ENCODE measurements at places on chromosomes 12 and 14.

- DNase-seq, result peak; percentile 52
Measured at GRCh38 chr12:69570545-69571399, 14.5 kb upstream of the CCT2 start.

DNA sequence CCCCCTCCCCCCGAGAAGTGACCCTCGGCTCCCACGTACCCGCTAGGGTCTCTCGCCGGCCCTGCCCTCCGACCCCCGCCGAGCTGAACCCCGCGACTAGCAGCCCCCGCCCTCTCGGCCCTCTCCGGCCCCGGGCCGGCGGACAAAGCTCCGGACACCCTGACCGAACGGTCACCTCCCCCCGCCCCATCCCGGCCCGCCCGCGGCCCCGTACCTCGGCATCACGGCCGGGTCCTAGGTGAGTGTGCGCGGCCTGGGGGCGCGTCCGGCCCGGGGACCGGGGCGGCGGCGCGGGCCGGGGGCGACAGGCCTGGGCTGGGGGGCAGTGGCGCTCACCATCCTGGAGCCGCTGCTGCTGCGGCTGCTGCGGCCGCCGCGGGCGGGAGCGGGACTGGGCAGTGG, at the start of gene FIGNL2:
FIGNL2 (minus strand) TSS at position 393 of the 402 bp plus-strand sequence. CDS start 26,305 bp downstream, outside the sequence.
- no peak for DNase-seq

- DNase-seq, result peak; percentile 26
Measured at GRCh38 chr14:49621114-49621881, 699 bp downstream of the MGAT2 start.

DNA sequence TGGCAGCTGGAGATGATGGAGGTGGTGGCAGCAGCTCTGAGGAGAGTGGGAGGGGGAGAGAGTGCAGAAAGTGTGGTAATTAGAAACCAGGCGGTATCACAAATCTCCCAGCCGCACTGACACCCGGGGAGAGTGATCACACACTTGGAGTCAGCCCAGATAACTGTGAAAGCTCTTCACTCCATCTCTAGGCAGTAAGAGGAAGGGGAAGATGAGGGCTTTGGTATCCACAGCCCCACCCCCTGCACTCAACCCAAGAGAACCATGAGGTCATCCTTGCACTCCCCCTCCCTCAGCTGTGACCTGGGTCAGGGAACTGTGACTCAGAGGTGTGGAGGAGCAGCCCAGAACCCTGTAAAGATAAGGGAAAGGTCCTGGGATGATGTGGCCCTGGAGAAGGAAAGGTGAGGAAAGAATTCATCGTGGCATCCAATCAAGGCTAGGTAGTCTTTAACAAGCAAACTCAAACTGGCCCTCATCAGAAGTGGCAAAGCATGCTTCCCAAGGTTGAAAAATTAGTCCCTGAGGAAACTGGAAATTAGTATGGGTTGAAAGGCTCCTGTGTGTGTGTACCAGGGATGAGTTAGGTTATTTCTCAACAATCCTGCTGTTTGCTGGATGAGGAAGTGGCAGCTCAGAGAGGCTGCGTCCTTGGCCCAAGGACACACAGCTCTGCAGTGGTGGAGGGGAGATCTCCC, 111.0 kb upstream of the LHX5 start:
- DNase-seq, result peak; percentile 37

GRCh38 chr12:27866373-27867101, 86.5 kb upstream of the MANSC4 start:
- DNase-seq, result peak; percentile 76

GRCh38 chr14:71956920-71957563, 24.8 kb downstream of the RGS6 start:
- DNase-seq, result no peak

- no peak for DNase-seq
Measured at GRCh38 chr14:95163132-95163531, 5.8 kb upstream of the DICER1 start.

DNA sequence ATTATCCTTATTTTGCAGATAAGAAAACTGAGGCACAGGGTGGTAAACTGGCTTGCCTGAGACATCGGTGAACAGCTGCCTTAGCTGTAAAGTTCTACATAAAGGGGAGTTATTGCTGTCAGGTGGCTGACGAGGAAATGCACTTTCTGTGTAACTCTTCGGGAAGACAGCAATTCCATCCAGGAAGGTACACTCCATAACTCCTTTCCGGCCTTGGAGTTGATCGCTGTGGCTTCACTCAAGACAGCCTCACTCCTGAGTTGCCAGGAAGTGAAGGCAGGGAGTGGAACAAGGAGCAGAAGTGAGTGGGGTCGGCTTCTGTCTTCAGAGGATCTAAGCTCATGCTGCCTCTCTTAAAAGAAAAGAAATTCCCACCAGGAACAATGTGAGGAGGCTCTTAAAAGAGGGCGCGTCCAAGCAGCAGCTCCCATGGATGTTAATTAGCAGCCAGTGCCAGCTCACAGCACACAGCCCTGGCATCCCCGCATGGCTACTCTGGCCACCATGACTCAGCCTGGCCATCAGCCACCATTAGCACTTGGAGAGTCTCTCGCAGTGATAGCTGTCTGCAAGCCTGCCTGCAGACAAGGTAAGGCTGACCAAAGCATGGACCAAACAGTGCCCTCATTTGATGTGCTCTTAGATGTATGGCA, 60.3 kb downstream of the NUAK1 start:
- peak; percentile 96 for DNase-seq

DNA sequence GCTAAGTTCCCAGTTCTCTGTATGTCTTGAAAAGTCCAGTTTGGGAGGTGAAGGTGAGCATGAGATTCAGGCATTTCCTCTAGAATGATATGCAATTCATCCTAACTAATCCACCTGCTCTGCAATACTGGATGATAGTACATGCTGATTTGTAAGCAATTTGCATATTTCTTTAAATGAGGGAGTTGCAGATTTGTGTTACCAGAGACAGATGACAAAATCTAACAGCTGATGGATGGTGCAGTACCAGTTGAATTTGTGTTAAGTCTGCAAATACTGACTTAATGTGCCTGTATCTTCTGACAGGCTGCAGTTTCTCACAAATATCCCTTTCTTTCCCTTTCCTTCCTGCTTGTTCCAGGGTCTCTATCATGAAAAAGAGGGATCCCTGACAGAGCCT, 76.4 kb upstream of the MBIP start:
- DNase-seq, result no peak

DNA sequence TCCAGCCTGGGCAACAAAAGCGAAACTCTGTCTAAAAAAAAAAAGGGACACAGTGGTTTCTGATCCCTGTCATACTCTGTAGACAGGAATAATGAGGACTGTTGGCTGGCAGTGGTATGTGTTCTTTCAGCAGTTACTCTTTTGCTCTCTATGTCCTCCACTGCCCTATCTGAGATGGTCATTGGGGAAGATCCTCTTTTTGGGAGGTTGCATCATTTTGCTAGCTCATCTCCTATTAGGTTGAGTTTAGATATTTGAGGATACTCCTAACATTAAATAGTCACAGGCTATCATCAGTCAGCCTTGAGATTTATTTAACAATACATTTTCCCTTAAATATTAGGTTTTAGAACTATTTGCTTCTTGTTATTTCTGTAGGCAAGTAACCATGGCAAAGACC, 5.9 kb upstream of the CCDC91 start:
- no peak for DNase-seq

GRCh38 chr14:73176685-73177084, 40.4 kb downstream of the PSEN1 start:
- no peak for DNase-seq

- no peak for DNase-seq
Measured at GRCh38 chr14:76741074-76741473, 20.2 kb upstream of the VASH1 start.

- DNase-seq, result no peak
Measured at GRCh38 chr12:63098851-63099250, 52.1 kb downstream of the AVPR1A start.

- DNase-seq, result no peak
Measured at GRCh38 chr14:83994020-83994419, 1535.9 kb upstream of the FLRT2 start.

DNA sequence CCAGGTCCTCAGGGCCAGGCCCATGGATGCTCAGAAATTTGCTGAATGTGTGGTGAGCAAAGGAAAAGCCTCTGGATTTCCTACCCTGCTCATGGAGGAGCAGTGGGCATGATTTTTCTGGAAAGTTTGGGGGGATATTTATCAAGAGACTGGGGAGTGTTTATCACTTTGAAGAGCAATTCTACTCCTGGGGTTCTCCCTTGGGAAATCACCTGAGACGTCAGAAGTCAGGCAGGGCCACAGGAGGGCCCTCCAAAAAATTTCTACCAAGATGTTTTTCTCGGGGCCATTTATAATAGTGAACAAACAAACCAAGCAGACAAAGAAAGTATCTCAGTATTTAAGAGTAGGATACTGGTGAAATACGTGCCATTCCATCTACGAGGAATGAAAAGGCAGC, 20.1 kb upstream of the EIF2B2 start:
- DNase-seq, result no peak

- no peak for DNase-seq
Measured at GRCh38 chr14:60323199-60323896, 74.3 kb downstream of the PPM1A start.
